ENCODE measurements at places on chromosomes 5 and 9.

- no peak for DNase-seq
Measured at GRCh38 chr5:103476811-103477210, 85.8 kb downstream of the NUDT12 start.

DNA sequence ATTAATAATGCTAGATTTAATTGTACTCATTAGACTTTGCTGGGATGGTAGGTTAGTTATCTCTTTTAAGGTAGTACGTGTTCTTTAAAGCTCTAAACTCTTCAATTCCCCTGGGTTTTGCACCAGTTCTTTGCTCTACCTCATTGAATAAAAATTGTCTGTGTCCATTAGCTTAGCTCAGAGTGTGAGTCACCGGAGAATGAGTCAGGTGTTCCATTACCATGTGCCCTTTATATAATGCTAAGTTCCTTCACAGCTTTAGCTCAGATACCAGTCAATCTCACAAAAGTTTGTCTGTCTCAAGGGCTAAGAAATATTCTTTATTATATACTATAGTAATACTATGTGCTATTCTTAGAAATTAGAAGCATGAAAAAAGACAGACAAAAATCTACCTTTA is 339.4 kb downstream of the PRELID2 start:
- no peak for DNase-seq

GRCh38 chr5:87151547-87151946 is 116.1 kb upstream of the RASA1 start:
- DNase-seq: no peak

DNA sequence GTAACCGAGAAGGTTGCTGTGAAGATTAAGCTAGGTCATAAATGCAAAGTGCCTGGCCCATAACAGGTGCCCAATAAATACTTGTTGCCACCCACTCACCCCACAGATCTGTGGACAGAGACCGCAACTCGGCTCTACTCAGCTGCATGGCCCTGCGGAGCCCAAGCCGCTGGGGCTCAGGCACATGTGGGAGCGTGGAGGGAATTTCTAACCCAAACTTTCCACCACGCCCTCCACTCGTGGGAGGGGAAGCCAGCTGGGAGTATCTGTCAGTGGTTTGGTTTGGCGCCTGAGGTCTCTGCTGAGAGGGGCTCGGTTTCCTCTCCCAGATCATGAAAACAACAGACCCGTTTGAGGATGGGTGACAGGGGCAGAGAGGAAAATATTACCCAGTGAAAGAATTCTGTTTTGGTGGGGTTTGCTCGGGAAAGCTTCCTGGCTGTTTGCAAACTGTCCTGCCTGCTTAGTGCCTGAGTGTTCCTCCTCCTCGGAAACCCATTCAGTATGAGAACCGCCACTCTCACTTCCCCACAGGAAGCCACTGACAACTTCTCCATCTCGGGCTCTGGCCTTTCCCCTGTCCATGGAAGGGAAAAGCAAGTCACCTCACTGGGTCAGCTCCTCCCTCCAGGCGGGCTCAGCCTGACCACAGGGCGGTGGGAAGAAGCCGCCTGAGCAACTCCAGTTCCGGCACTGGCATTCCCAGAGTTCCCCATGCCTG is 60.1 kb downstream of the RGS3 start:
- no peak for DNase-seq

DNA sequence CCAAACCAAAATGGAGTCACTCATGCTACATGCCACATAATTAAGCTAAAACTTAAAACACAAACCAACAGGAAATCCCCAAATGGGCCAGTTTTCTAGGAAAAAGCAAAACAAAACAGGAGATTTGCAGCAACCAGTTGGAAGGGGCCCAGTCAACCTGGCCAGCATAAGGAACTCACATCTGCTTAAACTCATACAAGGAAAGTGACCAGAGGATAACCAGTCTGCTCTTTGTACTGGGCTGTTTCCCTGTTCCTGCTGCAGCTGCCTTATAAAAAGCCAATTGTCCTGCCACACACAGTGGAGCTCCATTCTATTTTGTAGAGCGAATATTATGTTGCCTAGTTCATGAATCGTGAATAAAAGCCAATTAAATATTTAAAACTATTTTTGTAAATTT is 29.5 kb upstream of the PTPDC1 start:
- no peak for DNase-seq

- DNase-seq: no peak
Measured at GRCh38 chr9:81717747-81718077, 28.4 kb upstream of the TLE1 start.

Measured in left kidney (tissue), 8 donors.